ENCODE measurements at places on chromosomes 12 and 14. TPM values are rescaled to one million over a fixed set of nuclear protein-coding genes. Genes with fewer than 3 reads are reported as not detected.

Gene PRB2
- not detected for total RNA-seq

Gene TESPA1
- total RNA-seq: not detected

- H3K4me3 ChIP-seq: no peak overlapping the region
- no peaks in the 10 kb centered on the region for H3K36me3 ChIP-seq
- H3K27ac ChIP-seq: peak overlapping the region; percentile 49
Observed at GRCh38 chr12:120402217-120402616, 33.3 kb upstream of the MSI1 start.

- H3K4me3 ChIP-seq: no peak overlapping the region
- no peak for DNase-seq
- H3K4me1 ChIP-seq: peaks cover 17% of the 10 kb centered on the region
Observed at GRCh38 chr12:6979021-6979420, 8.3 kb downstream of the EMG1 start.

GRCh38 chr12:104888481-104888880, 69.6 kb downstream of the SLC41A2 start:
- no peak overlapping the region for H3K4me3 ChIP-seq
- peaks cover 49% of the 10 kb centered on the region for H3K27me3 ChIP-seq
- H3K4me1 ChIP-seq: peaks cover 14% of the 10 kb centered on the region
- H3K27ac ChIP-seq: no peak overlapping the region
- peaks cover 3% of the 10 kb centered on the region for H3K36me3 ChIP-seq
- no peak for DNase-seq

DNA sequence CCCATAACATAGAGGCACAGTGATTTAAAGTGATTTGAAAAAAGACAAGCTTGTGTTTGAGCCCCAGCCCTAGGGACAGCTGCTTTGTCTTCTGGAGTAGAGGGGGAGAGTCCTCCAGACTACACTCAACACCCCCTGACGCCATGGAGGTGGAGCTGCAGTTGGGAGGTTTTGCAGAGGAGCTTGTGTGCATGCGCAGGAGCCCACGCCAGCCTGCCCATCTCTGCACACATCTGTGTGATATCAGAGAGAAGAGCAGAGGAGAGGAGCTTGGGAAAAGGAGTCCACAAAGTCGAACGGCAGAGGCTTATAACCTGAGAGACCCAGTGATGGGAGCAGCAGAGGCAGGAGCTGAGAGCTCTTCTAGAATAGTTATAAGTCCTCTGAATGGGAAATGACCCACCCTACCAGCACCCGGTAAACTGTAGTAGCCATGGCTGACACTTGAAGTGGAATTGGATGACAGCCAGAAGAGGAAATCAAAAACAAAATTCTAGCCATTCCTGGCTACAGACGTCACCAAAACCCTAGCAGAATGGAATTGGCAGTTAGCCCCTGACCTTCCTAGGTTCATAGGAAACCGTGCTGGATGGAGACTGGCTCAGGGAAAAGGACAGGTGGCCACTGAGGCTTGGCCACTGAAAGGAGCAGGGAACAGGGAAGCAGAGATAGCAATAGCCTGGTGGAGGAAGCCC, 185.1 kb upstream of the VASH1 start:
- no peak overlapping the region for H3K27ac ChIP-seq
- no peak overlapping the region for H3K4me3 ChIP-seq
- peaks cover 3% of the 10 kb centered on the region for H3K4me1 ChIP-seq
- H3K36me3 ChIP-seq: no peaks in the 10 kb centered on the region
- H3K27me3 ChIP-seq: peaks cover 33% of the 10 kb centered on the region

Gene GLT1D1
- total RNA-seq: 5.7 TPM

Gene CLEC7A
- not detected for total RNA-seq

DNA sequence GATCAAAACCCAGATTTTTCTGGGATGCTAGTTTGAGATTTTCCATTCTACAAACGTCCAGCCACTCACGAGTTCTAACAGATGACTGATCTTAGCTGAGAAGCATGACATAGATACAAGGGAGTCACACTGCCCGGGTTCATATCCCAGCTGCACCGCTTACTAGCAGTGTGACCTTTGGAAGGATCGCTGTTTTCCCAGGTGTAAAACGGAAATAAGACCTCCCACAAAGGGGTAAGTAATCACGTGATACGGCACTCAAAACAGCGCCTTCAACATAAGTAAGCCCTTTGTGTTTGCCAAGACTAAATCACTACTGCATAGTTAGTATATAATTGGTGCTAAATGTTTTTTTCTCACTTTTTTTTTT, 624 bp upstream of the PWP1 start:
- peak overlapping the region; percentile 99 for H3K27ac ChIP-seq
- peak overlapping the region; percentile 98 for H3K4me3 ChIP-seq
- no peaks in the 10 kb centered on the region for H3K27me3 ChIP-seq
- peaks cover 20% of the 10 kb centered on the region for H3K4me1 ChIP-seq
- peaks cover 10% of the 10 kb centered on the region for H3K36me3 ChIP-seq

Gene MPHOSPH9
- 39.3 TPM for total RNA-seq

GRCh38 chr12:90099288-90099687, 390.6 kb upstream of the ATP2B1 start:
- no peak overlapping the region for H3K27ac ChIP-seq
- H3K27me3 ChIP-seq: no peaks in the 10 kb centered on the region
- H3K4me3 ChIP-seq: no peak overlapping the region
- peaks cover 12% of the 10 kb centered on the region for H3K4me1 ChIP-seq
- no peaks in the 10 kb centered on the region for H3K36me3 ChIP-seq
- DNase-seq: no peak

- no peaks in the 10 kb centered on the region for H3K36me3 ChIP-seq
- no peak for DNase-seq
- H3K4me1 ChIP-seq: no peaks in the 10 kb centered on the region
- no peaks in the 10 kb centered on the region for H3K27me3 ChIP-seq
- no peak overlapping the region for H3K27ac ChIP-seq
Observed at GRCh38 chr12:28814246-28814645, 334.8 kb upstream of the FAR2 start.

GRCh38 chr14:22155571-22155970, 433.5 kb downstream of the DAD1 start:
- H3K27ac ChIP-seq: no peak overlapping the region
- no peak overlapping the region for H3K4me3 ChIP-seq
- DNase-seq: no peak
- peaks cover 3% of the 10 kb centered on the region for H3K36me3 ChIP-seq
- H3K4me1 ChIP-seq: peaks cover 6% of the 10 kb centered on the region

Gene TAS2R42
- total RNA-seq: not detected

Gene GLIPR1L2
- 0.29 TPM for total RNA-seq

GRCh38 chr12:22529281-22530060, 14.9 kb downstream of the C2CD5 start:
- peak overlapping the region; percentile 29 for H3K27ac ChIP-seq
- DNase-seq: no peak
- peaks cover 4% of the 10 kb centered on the region for H3K4me1 ChIP-seq
- no peaks in the 10 kb centered on the region for H3K27me3 ChIP-seq
- H3K36me3 ChIP-seq: peaks cover 34% of the 10 kb centered on the region

- peak; percentile 57 for DNase-seq
- peaks cover 12% of the 10 kb centered on the region for H3K4me1 ChIP-seq
- H3K4me3 ChIP-seq: peak overlapping the region; percentile 69
- H3K36me3 ChIP-seq: no peaks in the 10 kb centered on the region
- peaks cover 77% of the 10 kb centered on the region for H3K27me3 ChIP-seq
Observed at GRCh38 chr14:99245564-99246511, 26.2 kb downstream of the BCL11B start.
